ENCODE measurements at places on chromosomes 2 and 18.
A peak's percentile ranks its signal among the peaks of the same experiment; 100 is the strongest.

GRCh38 chr2:221895366-221896121, 323.4 kb upstream of the EPHA4 start:
- peak; percentile 40 for DNase-seq

GRCh38 chr2:231683292-231684235, 24.8 kb upstream of the PTMA start:
- DNase-seq, result no peak

DNA sequence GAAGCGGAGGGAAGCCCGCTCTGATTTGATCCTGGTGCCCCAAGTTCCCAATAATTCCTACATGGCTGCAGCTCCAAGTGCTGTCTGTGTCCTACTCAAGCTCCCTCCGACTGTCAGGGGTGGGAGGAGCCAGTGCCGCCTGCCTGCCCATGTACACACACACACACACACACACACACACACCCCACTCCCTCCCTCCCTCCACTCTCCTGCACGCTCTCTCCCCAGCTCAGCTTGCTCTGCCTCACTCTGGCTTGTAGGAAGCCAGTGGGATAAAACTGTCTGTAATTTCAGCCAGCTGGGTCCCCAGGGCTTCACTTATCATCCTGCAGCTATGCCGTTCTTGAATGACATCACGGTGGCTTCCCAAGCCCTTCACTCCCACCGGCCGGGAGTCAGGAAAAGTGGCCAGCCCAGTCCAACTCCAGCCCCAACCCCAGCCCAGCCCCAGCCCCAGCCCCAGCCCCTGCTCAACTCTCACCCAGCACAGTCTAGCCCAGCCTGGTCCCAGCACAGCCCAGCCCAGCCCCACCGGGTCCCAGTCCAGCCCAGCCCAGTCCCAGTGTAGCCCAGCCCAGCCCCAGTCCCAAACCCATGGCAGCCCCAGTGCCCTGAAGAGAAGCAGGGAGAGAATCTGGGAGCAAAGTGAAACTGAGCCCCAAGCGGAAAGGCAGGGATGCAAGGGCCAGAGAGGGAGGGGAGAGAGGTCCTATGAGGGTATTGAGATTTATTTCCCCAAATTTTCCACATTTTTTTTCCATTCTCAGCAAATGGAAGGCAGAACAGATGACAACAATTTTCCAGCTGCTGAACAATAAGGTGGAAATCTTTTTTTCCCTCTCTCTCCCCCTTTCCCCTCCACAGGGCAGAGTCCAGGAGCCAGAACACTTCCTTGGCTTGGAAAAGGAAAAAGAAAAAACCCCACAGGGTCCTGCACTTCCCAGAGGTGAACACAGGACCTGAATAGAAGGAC, 144.0 kb downstream of the TNS1 start:
- DNase-seq, result peak; percentile 98

- peak; percentile 23 for DNase-seq
Measured at GRCh38 chr18:24678626-24679025, 218.2 kb downstream of the HRH4 start.

- peak; percentile 73 for DNase-seq
Measured at GRCh38 chr2:5592916-5593315, 99.3 kb upstream of the SOX11 start.

- DNase-seq, result no peak
Measured at GRCh38 chr2:28407131-28407975, 14.7 kb downstream of the FOSL2 start.

- DNase-seq, result peak; percentile 62
Measured at GRCh38 chr18:9771261-9771976, 63.3 kb downstream of the RAB31 start.

DNA sequence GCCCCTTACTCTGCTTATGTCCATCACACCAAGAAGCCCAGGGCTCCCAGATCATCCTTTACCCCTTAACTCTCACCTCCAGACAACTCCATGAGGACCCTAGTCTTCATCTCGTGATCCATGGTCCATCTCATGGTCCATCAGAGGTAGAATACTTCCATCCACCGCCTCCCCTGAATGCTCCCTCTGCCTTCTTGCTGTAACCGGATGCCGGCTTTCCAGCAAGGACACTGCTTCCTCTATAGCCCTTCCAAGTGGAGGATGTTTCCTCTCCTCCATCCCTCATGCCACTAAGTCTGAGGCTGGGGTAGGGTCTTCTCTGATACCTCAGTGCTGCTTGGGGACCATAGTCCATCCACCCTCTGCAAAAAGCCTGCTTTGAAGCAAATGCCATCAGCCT, 118.6 kb upstream of the SIX2 start:
- no peak for DNase-seq

DNA sequence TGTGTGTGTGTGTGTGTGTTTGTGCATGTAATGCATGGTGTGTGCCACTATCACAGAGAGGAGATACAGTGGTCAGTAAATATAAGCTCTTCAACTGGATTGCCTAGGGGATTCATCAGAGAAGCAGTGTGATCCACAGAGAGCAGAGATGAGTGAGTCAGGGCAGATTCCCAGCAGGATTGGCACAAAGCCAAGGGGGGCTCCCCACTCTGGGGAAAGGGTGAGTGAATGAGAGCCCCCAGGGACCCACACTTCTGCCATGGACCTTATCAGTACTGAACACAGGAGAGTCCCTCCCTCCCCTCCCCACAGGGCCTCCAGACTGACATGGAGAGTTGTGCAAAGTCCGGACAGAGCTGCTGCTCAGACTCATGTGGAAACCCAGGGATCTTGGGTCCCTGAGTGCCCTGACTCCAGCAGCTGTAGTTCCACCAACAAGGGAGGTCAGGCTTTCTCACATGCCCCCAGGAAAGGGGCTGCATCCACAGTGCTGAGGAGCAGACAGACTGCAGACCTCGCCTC, 748.8 kb downstream of the NR4A2 start:
- no peak for DNase-seq

GRCh38 chr2:108378851-108379250, 1.1 kb downstream of the SULT1C4 start:
- no peak for DNase-seq

GRCh38 chr2:14015113-14015630, 617.3 kb upstream of the LRATD1 start:
- DNase-seq, result peak; percentile 7

DNA sequence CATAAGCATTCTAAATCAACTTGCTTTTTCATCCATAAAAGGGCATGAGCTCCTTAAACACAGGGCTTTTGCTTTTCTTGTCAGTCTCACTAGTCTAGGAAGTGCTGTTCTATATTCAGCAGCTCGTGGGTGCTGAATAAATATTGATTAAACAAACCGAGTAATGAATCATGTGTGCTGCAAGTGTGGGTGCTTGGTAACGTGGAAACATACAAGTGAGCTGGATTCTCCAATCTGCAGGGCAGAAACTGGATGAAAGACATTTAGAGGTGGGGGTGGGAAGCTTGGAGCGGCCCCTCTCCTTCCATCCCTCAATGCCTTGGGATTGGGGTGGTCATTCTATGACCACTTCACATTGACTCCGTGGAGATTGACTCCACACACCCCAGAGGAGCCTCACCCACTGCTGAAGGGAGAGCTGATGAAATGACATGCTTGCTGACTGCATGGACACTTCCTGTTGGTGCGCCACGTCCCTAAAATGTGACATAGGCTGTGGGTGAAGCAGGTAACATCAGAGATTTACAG, 114.6 kb downstream of the DOCK10 start:
- DNase-seq, result peak; percentile 25

- DNase-seq, result no peak
Measured at GRCh38 chr18:23730857-23731256, 41.6 kb downstream of the LAMA3 start.

- DNase-seq, result no peak
Measured at GRCh38 chr2:206783718-206784117, 18.3 kb downstream of the FASTKD2 start.

GRCh38 chr2:109341355-109342255, 212.6 kb downstream of the SH3RF3 start:
- DNase-seq, result no peak

DNA sequence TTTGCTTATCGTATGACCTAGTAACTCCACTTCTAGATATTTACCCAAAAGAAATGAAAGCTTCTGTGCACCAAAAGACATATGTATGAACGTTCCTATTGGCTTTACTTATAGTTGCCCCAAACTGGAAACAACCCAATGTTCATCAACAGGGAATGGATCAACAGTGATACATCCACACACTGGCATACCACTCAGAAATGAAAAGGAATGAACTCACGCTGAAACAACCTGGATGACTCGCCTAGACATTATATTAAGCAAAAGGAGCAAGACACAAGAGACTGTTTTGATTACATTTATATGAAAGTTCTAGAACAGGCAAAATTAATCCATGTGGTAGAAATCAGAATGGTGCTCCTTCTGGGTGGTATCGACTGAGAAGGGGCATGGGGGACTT, 18.9 kb downstream of the ADRA2B start:
- no peak for DNase-seq

GRCh38 chr18:13500227-13500865, 226.0 kb downstream of the FAM210A start:
- DNase-seq, result peak; percentile 89

- no peak for DNase-seq
Measured at GRCh38 chr2:212904646-212905045, 246.8 kb downstream of the IKZF2 start.

- no peak for DNase-seq
Measured at GRCh38 chr2:141411419-141411818, 719.4 kb downstream of the LRP1B start.

- no peak for DNase-seq
Measured at GRCh38 chr2:195543063-195543462, 114.0 kb upstream of the SLC39A10 start.
